ENCODE measurements at places on chromosomes 2 and 18. TPM values are rescaled to one million over a fixed set of nuclear protein-coding genes. Genes with fewer than 3 reads are reported as not detected.

DNA sequence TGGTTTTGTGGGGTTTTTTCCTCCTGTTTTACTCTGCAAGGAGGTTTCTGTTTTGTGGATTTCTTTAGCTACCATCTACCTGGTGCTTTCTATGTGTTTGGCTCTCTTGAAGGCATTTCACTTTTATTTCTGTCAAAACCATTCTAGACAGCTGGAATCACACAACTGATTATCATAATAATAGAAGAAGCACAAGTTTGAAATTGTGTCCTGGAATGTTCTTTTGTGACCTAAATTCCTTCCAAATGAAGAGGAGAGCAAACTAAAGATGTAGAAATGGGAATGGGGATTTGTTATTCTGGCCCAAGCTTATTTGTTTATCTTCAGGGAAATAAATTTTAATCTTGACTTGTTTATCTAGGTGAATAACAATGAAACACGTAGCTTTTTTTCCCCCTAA is 17.0 kb upstream of the MFSD2B start:
- H3K4me1 ChIP-seq, result peaks cover 5% of the 10 kb centered on the region
- no peak overlapping the region for H3K4me3 ChIP-seq
- H3K27ac ChIP-seq, result no peak overlapping the region
- H3K27me3 ChIP-seq, result no peaks in the 10 kb centered on the region
- no peak for DNase-seq

DNA sequence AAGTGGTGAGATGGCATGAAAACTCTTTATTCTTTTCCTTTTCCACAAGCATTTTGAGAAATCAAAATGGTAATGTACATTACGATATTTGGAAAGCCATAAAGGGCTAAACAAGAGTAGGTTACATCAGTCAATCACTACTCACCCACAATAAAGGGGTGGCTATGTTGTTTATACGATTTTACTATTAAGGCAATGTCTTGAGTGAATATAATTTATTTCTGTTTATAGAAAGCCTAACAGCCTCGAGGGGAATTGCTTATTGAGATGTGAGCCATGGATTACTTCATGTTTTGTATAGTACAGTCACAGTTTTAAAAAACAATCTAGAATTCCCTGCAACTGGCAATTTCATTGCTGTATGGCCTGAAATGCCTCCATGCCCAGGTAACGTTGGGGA is 237.5 kb upstream of the RBBP8 start:
- H3K4me3 ChIP-seq, result no peak overlapping the region
- no peak overlapping the region for H3K27ac ChIP-seq
- H3K4me1 ChIP-seq, result no peaks in the 10 kb centered on the region
- H3K36me3 ChIP-seq, result no peaks in the 10 kb centered on the region

ADGRF3 gene
- 1.1 TPM for total RNA-seq

DNA sequence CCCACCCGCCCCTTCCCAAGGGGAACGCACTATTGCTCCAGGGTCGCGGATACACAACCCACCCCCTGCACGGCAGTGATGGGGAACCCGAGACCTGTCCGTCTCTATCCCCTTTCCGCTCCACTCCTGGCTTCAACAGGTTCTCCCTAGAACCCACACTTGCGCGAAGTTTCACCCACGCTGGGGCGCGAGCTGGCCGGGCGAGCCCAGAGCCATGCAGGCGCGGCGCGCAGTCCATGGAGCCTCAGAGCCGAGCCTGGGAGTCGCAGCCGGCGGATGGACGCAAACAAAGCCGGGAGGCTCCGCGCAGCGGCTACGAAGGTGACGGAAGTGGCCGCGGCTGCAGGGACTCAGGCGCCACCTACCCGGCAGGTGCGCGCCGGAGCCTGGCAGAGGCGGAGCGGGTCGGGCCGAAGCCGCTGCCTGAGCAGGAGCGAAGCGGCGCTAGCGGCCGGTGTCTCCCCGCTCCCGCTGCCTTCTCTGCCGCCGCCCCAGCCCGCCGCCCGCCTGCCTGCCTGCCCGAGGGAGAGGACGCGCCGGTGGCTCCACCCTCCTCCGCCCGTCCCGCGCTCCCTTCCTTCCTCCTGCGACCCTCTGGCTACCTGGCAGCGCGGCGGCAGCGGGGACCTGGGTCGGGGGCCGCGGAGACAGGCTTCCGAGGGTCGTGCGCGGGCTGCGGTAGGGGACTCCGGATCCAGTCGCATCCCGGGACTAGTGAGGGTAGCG is 14.0 kb downstream of the ALPG start:
- no peak for DNase-seq
- peak overlapping the region; percentile 31 for H3K4me3 ChIP-seq
- H3K27ac ChIP-seq, result no peak overlapping the region
- H3K4me1 ChIP-seq, result no peaks in the 10 kb centered on the region

GRCh38 chr2:2825516-2826208 is 494.6 kb upstream of the MYT1L start:
- H3K27me3 ChIP-seq, result no peaks in the 10 kb centered on the region
- no peaks in the 10 kb centered on the region for H3K36me3 ChIP-seq
- DNase-seq, result no peak
- no peak overlapping the region for H3K27ac ChIP-seq
- no peak overlapping the region for H3K4me3 ChIP-seq
- H3K4me1 ChIP-seq, result peaks cover 8% of the 10 kb centered on the region

DNA sequence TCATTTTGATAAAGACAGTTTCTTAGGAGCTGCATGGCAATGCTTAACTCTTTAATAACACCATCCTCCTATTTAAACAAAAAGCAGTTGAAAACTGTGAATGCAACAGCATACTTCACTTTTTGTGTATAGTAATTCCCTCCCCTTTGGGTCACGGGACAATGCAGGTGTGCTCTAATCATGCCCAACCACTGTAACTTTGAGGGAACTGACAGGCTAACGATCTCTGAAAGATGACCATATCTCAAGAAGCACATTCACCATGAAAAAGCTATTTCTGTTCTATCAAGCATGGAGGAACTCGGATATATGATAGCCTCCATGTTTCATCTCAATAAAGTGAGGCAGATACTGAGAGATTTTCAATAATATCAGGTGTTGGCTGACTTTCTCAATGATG is 81.1 kb upstream of the CD226 start:
- H3K4me1 ChIP-seq, result no peaks in the 10 kb centered on the region
- DNase-seq, result no peak
- H3K27ac ChIP-seq, result no peak overlapping the region
- no peaks in the 10 kb centered on the region for H3K36me3 ChIP-seq
- no peak overlapping the region for H3K4me3 ChIP-seq
- H3K27me3 ChIP-seq, result no peaks in the 10 kb centered on the region

GRCh38 chr2:222518570-222519381 is 94.4 kb downstream of the SGPP2 start:
- H3K4me3 ChIP-seq, result no peak overlapping the region
- no peaks in the 10 kb centered on the region for H3K27me3 ChIP-seq
- H3K27ac ChIP-seq, result no peak overlapping the region
- H3K36me3 ChIP-seq, result no peaks in the 10 kb centered on the region

MLPH gene
- 0.26 TPM for total RNA-seq

All from A673 (cell line).